Activated CD4-positive, alpha-beta T cell treated with anti-CD3 and anti-CD28 coated beads, Interleukin-2, Interleukin-4, amounts not matched to agents 100 ng/mL and 50 ng/mL, durations not matched to agents 16 hours and 8 hours (primary cell): ENCODE measurements at places on chromosomes 7 and 10.

DNA sequence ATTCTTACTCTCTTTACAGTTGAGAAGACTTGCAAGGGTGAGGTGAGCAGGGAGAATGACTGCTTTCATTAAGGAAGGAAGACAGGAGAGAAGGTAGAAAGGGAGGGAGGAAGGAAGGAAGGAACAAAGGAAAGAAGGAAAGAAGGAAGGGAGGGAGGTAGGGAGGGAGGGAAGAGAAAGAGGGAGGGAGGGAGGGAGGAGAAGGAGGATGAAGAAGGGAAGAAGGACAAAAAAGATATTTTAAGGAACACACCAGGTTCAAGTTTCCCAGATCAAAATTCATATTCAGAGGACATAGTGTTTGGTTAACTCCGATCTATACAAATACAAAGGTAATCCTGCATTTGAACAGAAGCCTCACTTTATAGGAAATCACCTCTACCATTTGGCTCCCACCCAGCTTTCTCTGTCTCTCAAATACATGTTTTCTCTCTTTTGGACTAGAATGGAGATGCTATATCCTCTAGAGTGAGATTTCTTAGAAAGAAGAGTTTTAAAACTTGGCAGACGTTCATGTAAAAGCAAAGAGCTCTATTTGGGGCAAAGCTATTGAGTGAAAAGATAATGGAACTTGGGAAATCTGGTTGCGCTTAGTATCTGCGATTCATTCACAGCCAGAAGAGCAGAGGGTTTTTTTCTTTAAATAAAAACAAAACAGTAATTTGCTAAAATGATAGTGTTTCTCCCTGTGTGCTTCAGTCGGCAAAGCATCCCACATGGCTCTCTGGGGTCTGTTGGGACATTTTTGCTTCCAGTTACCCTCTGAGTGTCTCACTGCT, 261.9 kb upstream of the LYZL1 start:
- DNase-seq = no peak

DNA sequence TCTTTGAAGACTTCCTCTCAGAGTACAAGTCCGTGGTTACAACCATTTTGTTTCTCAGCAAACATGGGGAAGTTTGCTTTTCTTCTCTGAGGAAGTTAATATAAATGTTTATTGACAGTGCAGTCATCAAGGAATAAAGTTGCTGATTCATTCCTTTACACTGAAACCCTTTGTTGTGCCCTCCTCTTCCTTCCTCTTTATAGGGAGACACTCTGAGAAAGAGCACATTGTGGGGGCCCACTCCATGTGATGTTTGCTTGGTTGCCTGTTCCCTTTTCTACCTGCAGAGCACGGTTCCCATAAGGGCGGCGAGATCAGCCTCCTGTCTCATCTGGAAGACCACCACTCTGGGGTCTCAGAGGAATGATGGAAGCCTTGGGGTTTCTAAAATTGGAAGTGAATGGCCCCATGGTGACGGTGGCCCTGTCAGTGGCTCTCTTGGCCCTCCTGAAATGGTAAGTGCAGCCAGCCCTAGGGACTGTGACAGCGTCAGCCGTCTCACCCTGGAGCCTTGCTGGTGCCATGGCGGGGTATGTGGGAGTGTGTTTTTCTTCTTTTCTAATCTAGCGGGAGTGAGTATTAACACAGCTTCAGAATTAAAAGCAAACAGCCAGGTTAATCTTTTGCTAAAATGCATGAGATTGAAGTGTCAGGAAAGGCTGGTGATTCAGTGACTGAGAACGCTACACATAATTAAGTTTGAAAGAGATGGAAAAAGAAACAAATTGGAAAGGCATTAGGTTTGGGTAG, at the start of gene TBXAS1:
TSS of gene TBXAS1 (plus strand) at position 240 of the 750 bp plus-strand sequence. CDS start at position 367, 127 bp downstream.
- DNase-seq = peak; percentile 41

DNA sequence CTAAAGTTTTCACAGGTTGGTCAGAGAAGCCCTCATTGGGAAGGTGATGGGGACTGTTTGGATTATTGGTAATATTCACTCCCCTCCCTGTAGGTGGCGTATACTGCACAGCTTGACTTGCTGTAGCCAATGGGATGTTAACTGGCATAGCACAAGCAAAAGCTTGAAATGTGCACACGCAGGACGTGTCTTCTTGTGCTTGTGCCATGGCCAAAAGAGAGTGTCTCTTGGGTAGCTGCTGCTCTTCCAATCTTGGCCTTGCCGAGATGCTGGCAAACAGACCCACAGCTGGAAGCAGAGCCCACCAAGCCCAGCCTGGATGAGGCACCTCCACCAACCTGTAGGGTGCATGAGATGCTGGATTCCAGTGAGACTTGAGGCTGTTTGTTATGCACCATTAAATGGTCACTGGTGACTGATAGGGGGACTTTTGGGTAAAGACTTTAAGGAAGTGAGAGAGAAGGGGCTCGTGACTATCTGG, 266.0 kb downstream of the GRID1 start:
- peak; percentile 47 for DNase-seq

GRCh38 chr10:565676-566075, 123.8 kb downstream of the DIP2C start:
- no peak for DNase-seq

DNA sequence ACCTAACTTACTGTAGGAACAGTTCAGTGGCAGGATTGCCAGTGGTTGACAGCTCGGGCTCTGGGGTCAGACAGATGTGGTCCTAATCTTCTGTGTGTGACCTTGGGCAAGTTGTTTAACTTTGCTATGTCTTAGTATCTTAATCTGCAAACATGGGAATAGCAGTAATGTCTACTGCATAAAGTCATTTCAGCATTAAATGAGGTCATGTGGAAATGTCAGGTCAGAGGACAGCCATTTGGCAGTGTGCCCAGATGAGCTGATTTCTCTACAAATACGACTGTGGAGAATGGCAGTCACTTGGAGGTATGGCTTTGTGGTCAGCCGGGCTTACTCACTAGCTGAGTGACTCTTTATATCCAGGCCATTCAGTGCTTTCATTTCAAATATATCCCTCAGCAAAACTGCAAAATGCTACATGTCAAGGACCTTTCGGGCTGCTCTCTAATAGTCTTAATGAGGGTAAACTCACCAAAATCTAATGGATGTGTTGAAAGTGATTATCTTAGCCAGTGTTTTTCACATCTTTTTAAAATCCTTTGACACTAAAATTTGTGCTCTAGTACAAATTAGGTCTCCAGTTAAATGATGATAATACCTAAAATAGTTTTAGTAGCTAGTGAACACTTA, 171.4 kb downstream of the ST7 start:
- peak; percentile 75 for DNase-seq

DNA sequence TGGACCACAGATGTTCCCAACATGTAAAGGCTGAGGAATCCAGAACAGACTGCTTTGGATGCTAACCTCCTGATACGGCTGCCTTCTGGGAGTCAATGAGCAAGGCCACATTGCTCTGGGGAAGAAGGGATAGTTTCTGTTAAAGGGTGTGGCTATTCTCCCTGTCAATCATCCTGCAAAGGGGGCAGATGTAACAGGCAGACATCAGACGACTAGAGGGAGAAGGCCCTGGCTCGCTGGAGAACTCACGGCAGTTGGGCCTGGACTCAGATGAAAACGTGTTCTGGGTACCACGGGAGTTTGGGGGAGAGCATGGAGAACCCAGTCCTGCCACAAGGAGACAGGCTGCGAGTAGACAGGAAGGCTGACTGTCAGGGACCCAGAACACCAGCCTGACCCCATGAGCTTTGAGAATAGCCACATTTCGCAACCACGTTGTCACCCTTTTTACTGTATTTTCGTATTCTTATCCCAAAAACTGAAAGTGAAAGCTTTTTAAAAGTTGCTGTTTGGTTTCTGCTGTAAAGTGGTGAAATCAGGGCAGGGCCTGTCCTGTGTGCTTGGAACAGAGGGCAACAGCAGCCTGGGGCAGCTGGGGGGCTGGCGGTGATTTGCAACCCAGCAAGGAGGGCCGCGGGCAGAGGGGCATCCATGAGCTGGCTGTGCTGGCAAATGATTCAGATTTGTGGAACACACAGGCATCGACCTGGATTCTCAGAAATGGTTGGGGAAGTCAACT, 95.3 kb downstream of the MYOF start:
- DNase-seq = peak; percentile 50

DNA sequence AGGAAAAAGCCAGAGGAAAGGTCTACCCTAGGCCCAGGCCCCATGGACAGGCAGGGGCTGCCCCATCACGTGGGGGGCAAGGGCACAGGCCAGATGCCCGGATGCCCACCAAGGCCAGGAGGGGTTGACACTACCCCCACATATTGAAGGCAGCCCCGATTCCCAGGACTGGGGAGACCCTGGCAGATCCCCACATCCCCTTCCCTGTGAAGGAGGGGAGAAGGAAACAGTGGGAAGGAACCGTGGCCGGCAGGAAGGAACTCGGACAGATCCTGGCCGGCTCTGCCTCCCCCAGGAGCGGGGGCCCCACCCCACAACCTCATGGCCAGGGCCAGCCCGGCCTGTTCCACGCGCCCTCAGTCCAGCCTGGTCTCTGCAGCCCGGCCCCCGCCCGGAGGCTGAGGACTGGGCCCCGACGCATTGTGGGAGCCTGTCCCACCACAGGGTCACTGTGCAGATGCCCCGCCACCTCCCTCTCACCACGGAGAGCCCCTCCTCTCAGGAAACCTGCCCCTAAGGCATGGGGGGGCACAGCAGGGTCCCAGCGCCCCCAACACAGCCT, 41.3 kb downstream of the PAPOLB start:
- DNase-seq = no peak

- DNase-seq = no peak
Measured at GRCh38 chr10:36817898-36818297, 307.5 kb upstream of the ANKRD30A start.

- DNase-seq = no peak
Measured at GRCh38 chr7:104160375-104160774, 47.4 kb downstream of the ORC5 start.

GRCh38 chr7:123865517-123866117, 20.6 kb downstream of the HYAL4 start:
- DNase-seq = peak; percentile 56

DNA sequence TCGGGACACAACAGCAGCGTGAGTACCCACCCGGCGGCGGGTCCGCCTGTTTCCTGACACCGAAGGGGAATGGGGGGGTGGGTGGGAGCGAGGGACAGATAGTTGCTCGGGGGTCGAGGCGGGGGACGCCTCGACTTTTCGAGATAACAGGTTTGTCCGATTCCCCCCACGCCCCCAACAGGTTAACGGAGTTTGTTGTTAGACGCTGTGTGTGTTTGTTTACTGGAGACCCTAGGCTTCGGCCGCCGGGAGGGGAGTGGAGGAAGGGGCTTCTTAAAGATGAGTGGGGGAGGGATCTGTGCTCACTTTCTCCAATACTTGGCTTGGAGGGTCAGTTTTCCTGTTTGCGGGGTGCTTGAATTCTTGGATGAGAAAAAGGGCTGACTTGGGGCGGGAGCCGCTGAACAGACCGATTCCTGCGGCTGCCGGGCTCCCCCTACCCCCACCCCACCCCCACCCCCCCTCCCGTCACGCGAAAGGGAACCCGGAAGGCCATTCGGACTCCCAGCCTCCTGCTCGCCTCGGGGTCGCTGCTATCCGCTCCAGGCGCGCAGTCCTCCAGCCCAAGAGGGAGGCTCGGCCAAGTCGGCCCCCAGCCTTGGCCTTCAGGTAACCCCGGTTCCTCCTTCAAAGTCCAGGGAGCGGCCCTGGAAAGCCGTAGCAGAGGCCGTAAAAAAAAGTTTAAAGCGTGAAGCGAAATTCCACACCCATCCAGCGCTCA, 1.0 kb downstream of the SORCS3 start:
- DNase-seq = no peak

DNA sequence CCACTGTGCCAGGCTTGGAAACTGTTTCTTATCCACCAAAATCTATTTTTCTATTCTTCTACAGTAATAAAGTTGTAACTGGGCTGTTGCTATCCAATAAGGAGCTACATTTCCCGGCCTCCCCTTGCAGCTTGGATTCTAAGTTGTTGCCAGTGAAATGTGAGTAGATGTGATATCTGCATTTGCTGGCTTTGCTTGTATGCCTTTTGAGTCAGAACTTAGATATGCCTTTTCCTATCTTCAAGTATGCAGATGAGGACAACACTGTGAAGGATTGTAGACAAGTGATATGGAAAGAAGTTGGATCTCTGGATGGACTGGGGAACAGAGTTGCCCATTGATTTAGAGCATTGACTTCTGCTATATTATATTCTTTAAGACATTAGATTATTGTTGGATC, 236.9 kb downstream of the REEP3 start:
- no peak for DNase-seq

GRCh38 chr10:72730479-72730878, 38.5 kb downstream of the MCU start:
- no peak for DNase-seq

DNA sequence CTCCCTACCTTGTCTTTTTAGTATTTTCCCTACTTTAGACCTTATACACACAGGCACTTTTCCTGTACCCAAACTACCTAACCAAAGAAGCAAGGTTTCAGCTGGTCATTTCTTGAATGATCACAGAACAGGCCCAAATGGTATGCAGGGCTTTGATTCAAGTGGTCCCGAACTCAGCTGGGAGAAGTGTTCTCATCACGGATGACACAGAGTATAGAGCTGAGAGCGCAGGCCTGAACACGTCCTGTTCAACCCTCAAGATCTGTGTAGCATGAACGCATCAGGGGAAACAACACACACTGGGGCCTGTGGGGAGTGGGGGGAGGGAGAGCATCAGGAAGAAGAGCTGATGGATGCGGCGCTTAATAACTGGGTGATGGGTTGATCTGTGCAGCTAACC, 318.2 kb downstream of the SFMBT2 start:
- DNase-seq = no peak

- DNase-seq = no peak
Measured at GRCh38 chr7:153576096-153576495, 476.1 kb upstream of the DPP6 start.

DNA sequence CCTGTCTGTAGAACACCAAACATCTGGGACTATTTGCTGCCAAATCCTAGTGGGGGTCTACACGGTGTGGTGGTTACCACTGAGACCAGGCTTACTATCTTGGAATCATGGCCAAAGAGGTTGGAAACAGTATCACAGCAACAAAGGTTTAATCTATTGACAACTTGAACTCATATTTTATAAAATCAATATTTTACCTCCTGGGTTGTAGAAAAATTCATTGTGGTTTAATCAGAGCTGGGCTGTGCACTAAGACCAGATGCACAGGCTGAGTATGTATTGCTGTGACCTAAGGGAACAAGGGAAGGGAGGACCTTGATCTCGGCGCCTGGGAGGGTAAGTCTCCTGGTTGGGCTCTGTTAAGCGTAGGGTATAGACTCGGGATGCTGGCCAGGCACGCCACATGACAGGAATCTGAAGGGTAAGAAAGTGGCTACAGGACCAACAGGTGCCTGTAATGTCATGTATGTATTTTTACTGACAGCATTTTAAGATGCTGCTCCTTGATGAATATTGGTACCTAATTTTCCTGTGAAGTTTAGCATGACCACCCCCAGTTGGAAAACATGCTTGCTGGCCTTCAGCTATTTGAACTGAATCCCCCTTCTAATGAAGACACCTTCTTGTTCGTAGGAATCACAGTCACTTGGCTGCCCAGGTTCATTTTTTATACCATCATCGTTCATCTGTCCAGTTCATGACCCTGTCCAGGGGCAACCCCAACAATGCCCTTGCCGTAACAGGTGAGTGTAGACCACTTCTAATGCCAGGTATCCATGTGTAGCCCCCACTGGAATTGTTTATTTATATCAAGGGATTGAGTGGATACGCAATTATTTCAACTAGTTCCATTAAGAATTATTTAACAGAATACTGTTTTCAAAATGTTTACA, 79.5 kb downstream of the EZH2 start:
- DNase-seq = no peak

GRCh38 chr7:2640846-2641316, 9.1 kb downstream of the TTYH3 start:
- no peak for DNase-seq

GRCh38 chr7:152054367-152055230, 29.1 kb downstream of the GALNT11 start:
- no peak for DNase-seq
